Pancreas (tissue), 10 donors: ENCODE measurements at places on chromosomes 3 and 15. TPM values are rescaled to one million over a fixed set of nuclear protein-coding genes. Genes with fewer than 3 reads are reported as not detected.

DNA sequence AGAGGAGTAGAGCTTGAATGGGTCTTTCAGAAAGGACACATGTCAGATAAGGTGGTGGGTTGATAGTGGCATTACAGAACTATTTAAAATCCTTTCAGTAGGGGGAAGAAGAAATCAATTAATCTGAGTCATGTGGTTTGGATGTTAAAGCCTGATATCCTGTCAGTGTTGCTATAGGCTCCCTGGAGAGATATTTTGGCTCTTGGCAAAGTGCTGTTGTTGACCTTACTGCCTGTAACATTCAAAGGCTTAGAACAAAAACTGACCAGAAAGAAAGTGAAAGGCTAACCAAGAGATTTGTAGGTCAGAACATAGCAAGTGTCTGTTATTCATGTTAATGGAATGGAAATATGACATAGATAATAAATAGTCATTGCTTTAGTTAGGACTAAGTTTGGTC, 552.9 kb downstream of the DIPK2A start:
- no peak overlapping the region for H3K27ac ChIP-seq
- DNase-seq: no peak
- H3K4me1 ChIP-seq: no peaks in the 10 kb centered on the region
- no peaks in the 10 kb centered on the region for H3K27me3 ChIP-seq
- H3K4me3 ChIP-seq: no peak overlapping the region

- no peak for DNase-seq
- H3K27me3 ChIP-seq: no peaks in the 10 kb centered on the region
- no peaks in the 10 kb centered on the region for H3K36me3 ChIP-seq
- H3K4me1 ChIP-seq: peaks cover under 1% of the 10 kb centered on the region
- H3K4me3 ChIP-seq: no peak overlapping the region
These were observed 153.4 kb downstream of the MEGF11 start for GRCh38 chr15:66099950-66100671.

GRCh38 chr3:45123030-45123429, 23.1 kb downstream of the CDCP1 start:
- H3K36me3 ChIP-seq: no peaks in the 10 kb centered on the region
- no peak for DNase-seq
- H3K4me1 ChIP-seq: peaks cover 37% of the 10 kb centered on the region
- no peak overlapping the region for H3K27ac ChIP-seq
- H3K4me3 ChIP-seq: no peak overlapping the region

- no peak overlapping the region for H3K4me3 ChIP-seq
- H3K27me3 ChIP-seq: no peaks in the 10 kb centered on the region
- DNase-seq: no peak
- H3K4me1 ChIP-seq: no peaks in the 10 kb centered on the region
- no peak overlapping the region for H3K27ac ChIP-seq
These were observed 23.8 kb downstream of the FEM1B start for GRCh38 chr15:68301301-68301700.

GRCh38 chr3:17195856-17196604, 311.3 kb downstream of the PLCL2 start:
- no peak overlapping the region for H3K4me3 ChIP-seq
- H3K27ac ChIP-seq: no peak overlapping the region
- no peaks in the 10 kb centered on the region for H3K36me3 ChIP-seq
- H3K27me3 ChIP-seq: no peaks in the 10 kb centered on the region
- peaks cover 14% of the 10 kb centered on the region for H3K4me1 ChIP-seq

DNA sequence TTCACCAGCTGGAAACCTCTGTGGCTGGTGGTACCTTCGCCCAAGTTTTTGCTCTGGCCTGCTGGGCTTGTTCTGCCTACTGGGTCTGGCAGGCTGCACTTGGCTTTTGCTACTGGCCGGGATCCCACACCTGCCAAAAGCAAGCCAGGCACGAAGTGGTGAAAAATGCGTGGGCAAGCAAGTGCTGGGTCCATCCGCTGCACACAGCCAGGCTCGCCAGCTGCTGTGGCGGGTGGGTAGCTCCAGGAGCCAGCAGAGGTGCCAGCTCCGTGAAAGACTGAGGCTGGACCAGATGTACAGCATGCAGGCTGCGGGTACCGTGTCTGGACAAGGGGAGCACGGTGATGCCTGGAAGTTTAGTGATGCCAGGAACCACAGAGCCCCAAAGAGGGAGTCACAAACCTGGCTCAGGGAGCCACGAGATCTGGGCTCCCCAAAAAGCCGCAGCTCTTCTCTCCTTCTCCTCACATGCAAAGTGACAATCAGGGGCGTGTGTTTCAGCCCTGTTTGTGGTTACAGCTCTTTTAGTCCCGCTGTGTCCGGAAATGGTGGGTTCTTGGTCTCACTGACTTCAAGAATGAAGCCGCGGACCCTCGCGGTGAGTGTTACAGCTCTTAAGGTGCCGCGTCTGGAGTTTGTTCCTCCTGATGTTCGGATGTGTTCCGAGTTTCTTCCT, 1455.6 kb upstream of the GBE1 start:
- H3K4me1 ChIP-seq: no peaks in the 10 kb centered on the region
- no peaks in the 10 kb centered on the region for H3K27me3 ChIP-seq
- no peak for DNase-seq
- H3K36me3 ChIP-seq: no peaks in the 10 kb centered on the region
- H3K4me3 ChIP-seq: no peak overlapping the region

DNA sequence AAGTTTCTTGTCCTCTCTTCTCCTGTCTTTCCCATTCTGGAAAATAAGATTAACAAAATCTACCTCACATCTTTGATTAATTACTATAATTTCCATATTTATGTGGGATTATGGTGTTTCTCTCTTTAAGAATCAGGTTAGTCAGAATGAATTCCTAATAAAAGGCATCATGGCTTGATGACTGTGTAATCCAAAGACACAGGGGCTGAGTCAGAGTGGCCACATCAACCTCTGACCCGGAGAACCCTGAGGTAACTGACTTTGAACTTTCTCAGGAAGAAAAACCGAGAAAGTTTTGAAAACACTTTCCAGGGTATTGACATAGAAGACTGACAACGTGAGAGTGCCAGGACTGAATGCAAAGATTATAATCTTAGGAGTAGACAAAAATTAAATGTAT, 170.3 kb upstream of the MCTP2 start:
- no peak overlapping the region for H3K27ac ChIP-seq
- no peaks in the 10 kb centered on the region for H3K4me1 ChIP-seq
- DNase-seq: no peak
- no peak overlapping the region for H3K4me3 ChIP-seq
- H3K36me3 ChIP-seq: no peaks in the 10 kb centered on the region
- no peaks in the 10 kb centered on the region for H3K27me3 ChIP-seq

DNA sequence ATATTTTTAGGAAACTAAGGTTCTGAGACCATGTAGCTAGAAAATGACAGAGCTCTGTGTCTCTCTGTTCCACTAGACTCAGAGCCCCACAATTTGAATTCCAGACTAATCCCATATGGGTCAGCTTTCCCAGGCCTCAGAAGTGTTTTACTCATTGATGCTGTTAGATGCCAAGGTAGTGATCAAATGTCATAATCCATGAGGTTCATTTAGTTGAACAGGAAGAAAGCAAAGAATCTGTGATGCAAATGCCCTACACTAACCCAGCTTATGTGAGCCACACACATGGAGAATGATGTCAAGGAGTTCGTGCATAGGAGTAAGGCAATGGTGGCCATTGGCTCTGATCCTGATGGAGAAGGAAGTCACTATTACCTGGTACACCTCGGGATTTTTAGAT, 363.4 kb upstream of the RARB start:
- no peak overlapping the region for H3K27ac ChIP-seq
- H3K36me3 ChIP-seq: no peaks in the 10 kb centered on the region
- DNase-seq: no peak

DNA sequence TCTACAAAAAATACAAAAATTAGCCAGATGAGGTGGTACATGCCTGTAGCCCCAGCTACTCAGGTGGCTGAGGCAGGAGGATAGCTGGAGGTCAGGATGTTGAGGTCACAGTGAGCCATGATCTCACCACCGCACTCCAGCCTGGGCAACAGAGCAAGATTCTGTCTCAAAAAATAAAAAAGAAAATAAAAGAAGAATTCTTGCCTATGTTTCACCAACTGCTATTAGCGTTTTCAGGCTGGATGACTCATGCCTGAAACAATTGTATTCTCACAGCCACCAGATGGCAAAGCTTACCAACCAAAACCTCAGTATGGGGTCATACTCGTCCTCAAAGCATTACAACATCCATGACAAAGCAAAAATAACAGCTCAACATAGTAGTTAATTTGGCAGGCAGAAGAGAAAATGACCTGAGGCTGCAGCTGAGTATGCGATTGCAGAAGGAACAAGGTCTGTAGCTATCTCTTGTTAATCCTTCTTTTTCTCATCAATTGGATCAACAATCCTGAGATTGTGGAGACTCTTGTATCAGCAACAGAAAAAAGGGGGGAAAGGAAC, 52.2 kb downstream of the TP53BP1 start:
- DNase-seq: peak; percentile 5
- no peak overlapping the region for H3K27ac ChIP-seq
- H3K36me3 ChIP-seq: peaks cover 26% of the 10 kb centered on the region
- H3K27me3 ChIP-seq: no peaks in the 10 kb centered on the region
- H3K4me3 ChIP-seq: no peak overlapping the region

GRCh38 chr3:64166584-64167162, 58.6 kb downstream of the PRICKLE2 start:
- no peaks in the 10 kb centered on the region for H3K36me3 ChIP-seq
- DNase-seq: no peak
- no peak overlapping the region for H3K4me3 ChIP-seq
- H3K27ac ChIP-seq: no peak overlapping the region
- H3K4me1 ChIP-seq: no peaks in the 10 kb centered on the region

GRCh38 chr3:101791778-101792177, 12.8 kb downstream of the NXPE3 start:
- no peaks in the 10 kb centered on the region for H3K4me1 ChIP-seq
- no peaks in the 10 kb centered on the region for H3K36me3 ChIP-seq
- H3K27ac ChIP-seq: no peak overlapping the region

DNA sequence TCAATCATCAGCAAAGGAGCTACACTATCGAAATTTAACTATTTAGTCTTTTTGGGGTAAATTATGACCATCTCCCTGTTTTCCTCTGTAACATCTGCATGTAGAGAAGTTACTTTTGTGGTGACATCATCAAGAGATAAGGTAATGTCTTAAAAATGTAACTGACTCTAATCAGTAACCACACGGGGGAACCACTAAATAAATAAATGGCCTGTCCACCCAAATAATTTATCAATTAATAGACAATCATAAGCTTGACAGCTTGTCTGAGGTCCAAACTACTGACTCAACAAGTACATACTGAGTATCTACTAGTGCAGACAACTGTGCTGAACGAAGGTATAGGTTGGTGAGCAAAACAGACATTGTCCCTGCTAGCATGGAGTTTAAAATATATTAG, 219.3 kb downstream of the SLC9A9 start:
- no peak overlapping the region for H3K27ac ChIP-seq
- H3K27me3 ChIP-seq: no peaks in the 10 kb centered on the region
- H3K4me1 ChIP-seq: no peaks in the 10 kb centered on the region
- no peak for DNase-seq
- no peaks in the 10 kb centered on the region for H3K36me3 ChIP-seq
- no peak overlapping the region for H3K4me3 ChIP-seq

DNA sequence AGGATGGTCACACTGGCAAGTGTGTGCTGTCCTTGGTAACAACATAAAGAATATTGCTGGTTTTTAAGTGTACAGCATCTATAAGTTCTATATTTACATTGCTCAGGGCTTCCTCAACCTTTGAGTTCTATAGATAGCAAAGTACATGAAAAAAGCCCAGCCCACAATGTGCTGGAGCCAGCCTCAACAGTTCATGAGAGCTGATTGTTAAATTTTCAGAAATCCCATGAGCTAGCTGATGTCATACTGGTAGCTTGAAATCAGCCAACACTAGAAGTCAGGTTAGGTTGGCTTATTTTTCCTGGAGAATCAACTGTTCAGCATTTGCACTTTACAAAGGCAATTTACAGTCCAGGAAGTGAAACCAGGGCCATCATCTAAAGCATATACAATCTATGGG, 102.8 kb downstream of the STRIT1 start:
- no peaks in the 10 kb centered on the region for H3K36me3 ChIP-seq
- H3K27me3 ChIP-seq: no peaks in the 10 kb centered on the region
- no peaks in the 10 kb centered on the region for H3K4me1 ChIP-seq
- DNase-seq: no peak

DNA sequence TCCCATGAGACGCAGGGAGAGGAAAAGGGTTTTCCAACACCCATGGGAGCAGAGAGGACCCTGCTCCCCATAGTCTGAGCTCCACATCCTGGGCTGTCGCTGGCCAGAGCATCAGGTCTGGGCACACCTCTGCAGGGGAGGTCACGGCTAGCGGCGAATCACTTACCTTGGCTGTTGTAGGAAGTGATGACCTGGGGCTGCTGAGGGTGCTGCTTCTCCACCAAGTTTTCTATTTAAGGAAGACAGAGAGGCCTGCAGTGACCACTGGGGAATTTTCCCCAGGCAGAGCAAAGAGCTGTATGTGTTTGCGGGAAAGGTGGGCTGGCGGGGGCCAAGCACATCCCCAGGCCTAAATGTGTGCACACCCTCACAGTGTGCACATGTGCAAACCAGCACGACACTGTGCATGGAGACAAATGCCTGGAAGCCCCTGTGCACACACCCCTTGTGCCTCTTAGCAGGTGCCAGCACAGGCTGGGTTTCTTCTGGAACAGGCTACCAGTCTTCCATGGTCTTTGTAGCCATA, 7.6 kb downstream of the KY start:
- H3K36me3 ChIP-seq: no peaks in the 10 kb centered on the region
- no peak overlapping the region for H3K4me3 ChIP-seq
- H3K4me1 ChIP-seq: no peaks in the 10 kb centered on the region
- H3K27ac ChIP-seq: no peak overlapping the region

DNA sequence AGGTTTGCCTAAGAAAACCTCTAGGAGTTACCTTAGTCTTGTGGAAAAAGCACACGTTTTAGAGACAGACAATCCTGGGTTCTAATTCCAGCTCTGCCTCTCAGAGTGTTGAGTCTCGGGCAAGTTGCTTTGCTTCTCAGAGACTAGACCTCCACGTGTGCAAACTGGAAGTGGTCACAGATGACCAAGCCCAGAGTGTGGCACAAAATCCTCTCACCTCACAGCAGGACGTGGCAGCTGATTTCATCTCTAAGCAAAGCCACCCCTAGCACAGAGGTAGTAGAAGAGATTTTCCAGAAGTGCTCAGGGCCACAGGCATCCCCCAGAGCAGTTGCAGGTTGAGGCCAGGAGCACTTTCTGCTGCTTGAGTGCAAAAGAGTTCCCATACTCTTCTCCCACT, 79.2 kb downstream of the CD47 start:
- H3K27me3 ChIP-seq: no peaks in the 10 kb centered on the region
- no peak for DNase-seq
- H3K4me1 ChIP-seq: no peaks in the 10 kb centered on the region
- no peak overlapping the region for H3K4me3 ChIP-seq

The PIERCE2 gene
- total RNA-seq: 5.0 TPM

The FGF7 gene
- 14.4 TPM for total RNA-seq

The CAND2 gene
- total RNA-seq: 3.2 TPM

The ST8SIA2 gene
- not detected for total RNA-seq

The BNC1 gene
- not detected for total RNA-seq
